ENCODE measurements at places on chromosomes 1 and 21.

- DNase-seq, result no peak
Observed at GRCh38 chr1:162631546-162632191, 595 bp upstream of the DDR2 start.

DNA sequence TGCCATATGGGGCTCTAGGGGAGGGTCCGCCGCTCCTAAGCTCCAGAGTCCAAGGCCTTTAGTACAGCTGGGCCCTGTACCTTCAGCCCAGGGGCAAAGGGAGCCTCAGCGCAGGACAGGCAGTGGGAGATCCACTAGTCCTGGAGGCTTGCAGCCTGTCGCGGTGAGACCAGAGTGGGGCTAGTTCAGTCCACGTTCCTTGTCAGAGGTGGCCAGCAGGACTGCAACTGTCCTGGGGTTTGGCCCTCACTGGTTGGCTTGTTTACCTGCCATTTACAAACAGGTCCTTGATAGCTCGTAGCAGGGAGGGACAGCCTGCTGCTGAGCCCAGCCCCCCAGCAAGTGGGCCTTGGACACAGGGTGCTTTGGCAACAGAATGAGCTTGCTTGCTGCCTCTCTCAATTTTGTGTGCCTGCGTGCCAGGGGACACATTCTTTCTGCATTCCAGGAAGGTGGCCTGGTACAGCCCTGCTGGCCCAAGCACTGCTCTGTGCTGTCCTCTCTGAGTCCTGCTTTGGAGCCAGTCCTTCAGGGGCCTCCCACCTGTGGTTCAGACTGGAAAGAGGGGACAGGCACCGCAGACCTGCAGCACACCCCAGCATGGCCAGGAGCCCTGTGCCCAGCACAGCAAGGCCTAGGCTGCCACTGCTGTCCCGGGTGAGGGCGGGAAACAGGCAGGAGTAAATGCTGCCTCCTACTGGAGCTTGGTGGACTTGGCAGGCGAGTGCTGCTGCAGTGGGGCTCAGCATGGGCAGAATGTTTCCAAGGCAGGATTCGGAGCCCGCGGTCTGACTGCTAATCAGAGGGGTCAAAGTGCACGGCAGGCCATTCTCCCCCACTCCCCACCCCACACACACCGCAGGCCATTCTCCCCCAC is 15.2 kb downstream of the H6PD start:
- peak; percentile 17 for DNase-seq

- DNase-seq, result no peak
Observed at GRCh38 chr1:244352156-244352830, 99.4 kb downstream of the ADSS2 start.

DNA sequence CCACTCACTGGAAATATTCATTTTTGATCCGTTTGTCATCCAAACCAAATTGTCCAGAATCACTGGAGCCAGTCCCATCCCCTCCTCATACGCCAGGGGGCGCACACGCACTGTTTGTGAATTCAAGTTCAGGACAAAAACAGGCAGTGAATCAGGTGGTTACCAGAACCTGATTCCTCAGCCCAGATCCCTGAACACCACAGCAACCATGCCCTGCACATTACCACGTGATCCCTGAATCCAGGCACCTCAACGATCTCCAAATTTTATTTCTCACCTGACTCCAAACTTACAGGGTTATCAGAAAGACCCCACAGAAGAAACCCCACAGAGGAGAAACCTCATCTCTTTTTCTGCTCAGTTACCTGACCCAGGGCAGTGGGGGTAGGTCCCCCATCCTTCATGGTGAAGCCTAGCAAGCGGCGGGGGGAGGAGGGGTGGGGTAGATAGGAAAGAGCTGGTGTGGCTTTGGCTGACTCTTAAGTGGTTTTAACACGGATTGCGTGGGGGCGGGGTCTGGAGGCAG is 1.4 kb upstream of the PTPRF start:
- peak; percentile 77 for DNase-seq

GRCh38 chr1:215606564-215607168 is 39.6 kb downstream of the KCTD3 start:
- DNase-seq, result no peak

DNA sequence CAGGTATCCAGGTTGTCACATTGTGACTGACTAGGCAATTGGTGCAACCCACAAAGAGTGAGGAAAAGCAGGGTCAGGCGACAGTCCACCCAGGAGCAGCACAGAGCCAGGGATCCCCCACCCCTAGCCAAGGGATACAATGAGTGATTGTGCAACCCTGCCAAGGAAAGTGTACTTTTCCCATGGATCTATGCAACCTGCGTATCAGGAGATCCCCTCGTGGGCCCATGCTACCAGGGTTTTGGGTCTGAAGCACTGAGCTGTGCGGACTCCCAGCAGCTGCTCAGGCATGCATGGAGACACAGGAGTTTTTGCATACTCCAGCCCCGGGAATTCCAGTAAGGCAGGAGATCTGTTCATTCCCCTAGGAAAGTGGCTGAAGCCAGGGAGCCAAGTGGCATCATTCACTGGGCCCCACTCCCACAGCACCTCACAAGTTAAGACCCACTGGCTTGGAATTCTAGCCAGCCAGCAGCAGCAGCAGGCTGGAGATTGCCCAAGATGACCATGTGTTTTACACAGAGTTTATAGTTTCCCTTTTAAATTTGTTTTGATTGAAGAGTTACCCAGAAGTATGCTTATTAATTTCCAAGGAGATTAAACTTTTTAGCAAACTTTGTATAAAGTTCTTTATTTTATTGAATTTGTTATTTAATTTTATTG is 136.0 kb downstream of the LTN1 start:
- no peak for DNase-seq

GRCh38 chr1:86416343-86416742 is 7.6 kb upstream of the CLCA2 start:
- DNase-seq, result no peak

DNA sequence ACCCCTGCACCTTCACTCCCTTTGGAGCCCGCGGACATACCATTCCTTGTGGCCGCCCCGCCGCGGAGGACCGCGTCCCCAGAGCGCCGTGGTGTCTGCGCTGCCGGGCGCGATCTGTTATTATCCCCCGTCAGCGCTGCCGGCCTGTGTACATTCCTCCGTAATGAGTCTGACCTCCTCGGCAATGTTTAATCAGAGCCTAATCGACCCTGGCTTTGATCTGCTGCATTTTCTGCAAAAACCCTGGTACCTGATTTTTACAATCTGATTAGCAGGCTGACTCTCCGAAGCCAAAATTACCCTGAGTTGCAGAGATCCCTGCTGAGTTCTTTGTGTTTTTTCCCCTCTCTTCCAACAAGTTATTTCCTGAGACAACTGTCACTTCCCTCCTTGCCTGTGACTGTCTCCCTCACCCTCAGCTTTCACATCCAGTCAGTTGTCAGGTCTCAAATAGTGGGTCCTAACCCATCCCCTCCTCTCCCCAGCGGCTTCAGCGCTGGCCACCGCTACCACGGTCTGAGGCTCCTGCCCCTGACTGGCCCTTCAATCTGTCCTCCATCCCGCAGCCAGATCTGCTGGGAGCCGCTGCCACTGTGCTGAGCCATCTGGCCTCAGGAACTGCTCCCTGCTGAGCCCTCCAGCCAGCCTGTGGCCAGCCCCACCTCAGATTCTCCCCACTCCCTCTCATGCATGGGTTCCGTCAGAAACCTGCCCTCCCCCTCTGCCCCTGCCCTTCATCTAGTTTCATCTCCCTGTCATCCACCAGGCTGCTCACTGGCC is 53.5 kb downstream of the GLIS1 start:
- no peak for DNase-seq

DNA sequence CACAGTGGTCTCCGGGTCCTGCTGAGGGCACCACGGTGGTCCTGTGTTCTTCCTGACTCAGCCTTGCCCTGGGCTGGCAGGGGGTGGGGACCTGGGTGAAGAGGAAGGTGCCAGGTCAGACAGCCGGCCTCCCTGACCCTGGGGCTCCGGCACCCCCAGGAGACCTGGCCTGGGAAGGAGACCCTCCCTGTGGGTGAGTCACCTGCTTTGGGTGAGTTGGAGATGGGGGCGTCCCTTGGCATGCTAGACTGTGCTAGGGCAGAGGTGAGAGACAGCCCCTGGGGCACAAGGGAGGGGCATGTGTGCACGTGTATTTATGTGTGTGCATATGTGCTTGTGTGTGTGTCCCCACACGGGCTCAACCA is 23.4 kb downstream of the SPSB1 start:
- DNase-seq, result no peak

DNA sequence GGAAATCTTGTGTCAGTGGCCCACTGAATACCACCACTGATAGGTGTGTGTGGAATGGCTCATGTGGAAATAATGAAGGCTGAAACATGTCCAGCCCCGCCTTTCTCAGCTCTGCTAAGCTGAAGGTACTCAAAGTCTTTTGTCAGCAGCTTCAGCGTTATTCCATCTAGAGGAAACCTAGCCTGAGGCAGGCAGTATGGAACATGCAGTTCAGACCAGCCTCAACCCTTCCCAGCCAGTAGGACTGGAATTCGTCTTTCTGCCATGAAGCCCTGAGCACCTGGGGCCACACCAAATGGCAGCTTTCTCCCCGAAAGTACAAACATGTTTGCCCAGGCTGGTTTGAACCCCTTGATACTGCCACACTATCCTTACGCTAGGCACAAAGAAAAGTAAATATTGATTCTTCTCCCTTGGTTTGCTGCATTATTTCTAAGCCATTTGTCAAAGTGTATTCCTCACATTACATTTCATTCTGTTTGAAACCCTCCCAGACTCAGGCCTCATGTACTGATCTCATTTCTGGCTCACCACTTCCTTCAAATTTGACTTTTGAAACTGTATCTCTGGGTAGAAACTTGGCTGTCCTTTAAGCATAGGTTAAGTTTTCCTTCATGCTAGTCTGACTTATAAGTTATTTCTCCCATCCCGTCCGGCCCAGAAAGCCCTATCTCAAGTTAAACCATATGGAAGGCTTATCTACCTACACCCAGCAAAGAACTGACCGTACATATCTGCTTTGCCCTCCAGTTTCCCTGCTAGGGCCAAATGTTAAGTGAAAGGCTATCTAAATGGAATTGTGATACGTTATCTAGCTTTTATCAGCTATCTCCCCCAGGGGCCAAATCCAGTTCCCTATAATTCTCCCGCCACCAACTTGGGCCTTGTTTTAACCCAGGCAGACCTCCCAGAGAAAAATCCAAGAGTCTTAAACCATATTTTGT is 45.7 kb upstream of the HOOK1 start:
- DNase-seq, result no peak

DNA sequence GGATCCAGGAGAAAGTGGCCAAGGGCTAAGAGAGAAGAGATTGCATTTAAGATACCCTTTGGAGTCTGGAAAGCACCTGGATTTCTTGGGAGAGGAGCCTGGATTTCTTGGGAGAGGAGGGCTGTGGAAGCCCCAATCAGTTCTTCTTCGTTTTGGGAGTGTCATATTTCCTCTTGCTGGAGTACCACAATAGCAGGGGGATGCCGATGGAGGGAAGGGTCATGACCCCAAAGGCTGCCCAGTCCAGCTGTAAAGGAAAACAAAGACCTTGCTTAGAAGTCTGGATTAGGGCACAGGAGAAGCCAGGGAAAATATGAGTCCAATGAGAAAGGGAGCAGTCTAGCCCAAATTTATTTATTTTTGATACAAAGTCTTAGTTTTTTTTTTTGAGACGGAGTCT is 11.3 kb downstream of the SSR2 start:
- no peak for DNase-seq

GRCh38 chr1:67675800-67676199 is 9.2 kb upstream of the GADD45A start:
- no peak for DNase-seq

- no peak for DNase-seq
Observed at GRCh38 chr1:99407018-99407417, 142.7 kb downstream of the PLPPR4 start.

DNA sequence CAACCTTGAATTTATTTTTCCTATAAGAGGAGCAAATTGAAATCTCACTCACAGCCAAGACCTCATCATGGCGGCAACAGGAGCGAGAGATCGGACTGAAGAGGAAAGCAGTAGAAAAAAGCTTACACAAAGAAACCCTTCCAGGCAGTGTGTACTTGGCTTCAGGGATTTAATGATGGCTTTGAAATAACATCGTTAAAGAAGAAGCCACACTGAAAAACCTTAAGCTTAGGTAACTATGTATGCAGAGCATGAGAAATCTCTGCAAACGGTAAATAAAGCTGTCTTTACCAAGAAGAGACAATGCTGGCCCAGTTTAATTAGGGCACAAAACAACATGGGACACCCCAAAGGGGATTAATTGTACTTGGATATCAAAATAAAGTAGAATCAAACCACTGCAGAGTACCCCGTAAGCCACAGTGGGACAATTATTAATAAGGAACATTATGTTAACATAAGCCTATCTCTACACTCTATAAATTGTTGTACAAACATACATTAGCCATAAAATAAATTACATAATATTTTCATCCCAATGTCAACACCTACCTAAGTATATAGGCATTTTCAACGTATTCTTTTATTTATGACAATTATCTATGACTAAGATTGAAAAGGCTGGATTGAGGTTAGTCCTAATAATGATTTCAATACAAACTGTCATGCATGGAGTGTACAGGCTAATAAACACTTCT is 360.2 kb upstream of the CHRM3 start:
- no peak for DNase-seq

DNA sequence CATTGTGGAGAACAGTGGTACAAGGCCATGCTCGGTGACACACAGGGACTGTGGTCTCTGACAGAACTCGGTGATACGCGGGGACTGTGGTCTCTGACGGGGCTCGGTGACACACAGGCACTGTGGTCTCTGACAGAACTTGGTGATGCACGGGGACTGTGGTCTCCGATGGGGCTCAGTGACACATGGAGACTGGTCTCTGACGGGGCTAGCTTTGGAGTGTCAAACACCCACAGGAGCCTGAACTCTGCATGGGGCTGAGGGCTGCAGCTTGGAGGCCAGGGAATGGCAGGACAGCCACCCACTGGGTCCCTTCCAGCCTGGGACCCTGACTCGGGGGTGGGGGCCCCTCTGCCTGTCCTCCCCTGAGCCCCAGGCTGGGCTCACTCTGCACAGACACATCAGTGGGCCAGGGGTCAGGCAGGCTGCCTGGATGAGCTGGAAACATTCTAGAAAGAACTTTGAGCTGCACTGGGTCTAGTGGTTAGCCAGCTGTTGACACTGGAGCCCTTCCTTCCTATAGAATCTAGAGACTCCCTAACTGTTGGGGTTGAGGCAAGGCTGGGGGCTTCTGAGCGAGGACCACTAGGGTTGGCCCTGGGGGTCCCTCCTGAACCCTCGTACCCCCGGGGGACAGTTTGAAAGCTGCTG is 49.8 kb downstream of the DISP3 start:
- no peak for DNase-seq

DNA sequence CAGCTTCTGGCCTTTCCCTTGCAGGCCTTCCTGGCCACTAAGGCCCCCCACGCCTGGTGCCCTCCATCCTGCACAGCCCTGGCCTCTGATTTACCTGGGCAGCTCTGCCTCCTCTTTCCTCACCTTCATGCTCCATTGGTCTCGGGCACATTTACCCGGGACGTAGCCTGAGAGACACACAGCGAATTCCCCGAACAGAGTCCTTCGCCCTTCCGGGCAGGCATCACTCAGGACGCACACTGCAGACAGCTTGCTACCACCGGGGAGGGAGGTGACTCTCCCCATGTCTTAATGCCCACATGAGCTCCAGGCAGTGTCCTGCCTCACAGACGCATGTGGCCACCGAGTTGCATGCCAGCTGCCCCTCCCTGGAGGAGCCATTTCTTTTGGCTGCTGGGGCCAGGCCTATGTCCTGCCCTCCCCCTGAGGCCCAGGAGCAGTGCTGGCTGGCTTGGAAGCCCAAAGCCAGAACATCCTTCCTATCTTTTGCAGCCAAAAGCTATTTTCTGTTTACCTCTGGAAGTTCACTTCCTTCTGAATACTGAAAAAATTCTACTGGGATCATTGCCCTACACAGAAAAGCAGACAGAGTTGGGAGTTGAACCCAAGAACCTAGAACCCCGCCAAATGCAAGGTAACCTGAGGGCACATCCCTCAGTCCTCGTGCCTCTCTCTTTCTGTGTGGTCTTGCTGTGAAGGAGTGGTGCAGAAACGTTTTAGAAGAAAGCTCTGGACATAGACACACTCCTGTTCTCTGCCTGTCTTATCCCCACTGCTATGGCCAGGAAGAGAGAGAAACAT is 209.5 kb downstream of the TOMM20 start:
- no peak for DNase-seq
